ENCODE measurements at places on chromosomes 3 and 15.

- DNase-seq: no peak
- H3K4me3 ChIP-seq: no peak overlapping the region
- H3K27me3 ChIP-seq: no peaks in the 10 kb centered on the region
Observed at GRCh38 chr15:76935620-76936019, 4.1 kb downstream of the RCN2 start.

GRCh38 chr15:73078722-73079121 is 26.5 kb downstream of the NEO1 start:
- peaks cover 46% of the 10 kb centered on the region for H3K4me1 ChIP-seq
- DNase-seq: no peak
- H3K4me3 ChIP-seq: no peak overlapping the region
- H3K27me3 ChIP-seq: no peaks in the 10 kb centered on the region

GRCh38 chr15:84570164-84570735 is 30.6 kb upstream of the ZSCAN2 start:
- peaks cover 9% of the 10 kb centered on the region for H3K4me1 ChIP-seq
- peaks cover 4% of the 10 kb centered on the region for H3K36me3 ChIP-seq
- H3K27ac ChIP-seq: no peak overlapping the region
- peak overlapping the region; percentile 93 for H3K4me3 ChIP-seq

DNA sequence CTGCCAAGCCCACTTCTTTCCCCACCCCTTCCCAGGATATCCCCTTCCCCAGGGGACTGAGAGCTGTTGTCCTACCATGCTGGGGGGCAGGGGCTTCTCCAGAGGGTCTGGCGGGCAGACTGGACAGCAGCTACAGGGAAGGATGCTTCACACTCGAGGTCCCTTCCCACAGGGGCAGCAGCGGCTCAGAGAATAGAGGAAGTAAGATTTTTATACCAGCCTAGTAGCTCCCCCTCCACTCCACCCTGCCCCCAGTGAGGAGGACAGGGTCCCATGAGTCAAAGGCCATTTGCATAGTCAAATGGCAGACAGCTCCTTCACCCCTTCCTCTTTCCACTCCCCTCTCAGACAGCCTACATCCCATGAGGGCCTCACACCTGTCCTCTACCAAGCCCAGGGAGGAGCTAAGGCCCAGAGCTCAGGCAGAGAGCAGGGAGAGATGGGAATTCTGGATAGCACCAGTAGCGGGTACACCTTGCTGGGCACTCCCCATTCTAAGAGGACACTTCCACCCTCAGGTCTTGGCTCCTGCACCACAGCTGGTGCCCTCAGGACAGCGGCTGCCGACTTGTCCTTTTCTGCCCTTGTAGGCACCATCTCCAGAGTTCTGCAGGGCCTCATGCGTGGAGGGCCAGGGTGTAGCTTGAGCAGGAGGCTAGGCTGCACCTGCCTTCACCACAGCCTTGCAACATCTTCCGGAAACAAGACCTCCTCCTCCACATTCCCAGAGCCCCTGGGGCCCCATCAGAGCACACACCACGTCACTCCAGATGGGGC is at the start of gene TLR9:
Gene TLR9 (minus strand): TSS at position 194 of the 777 bp plus-strand sequence. CDS start 116 bp downstream, at position 78.
- H3K4me1 ChIP-seq: no peaks in the 10 kb centered on the region
- peaks cover 18% of the 10 kb centered on the region for H3K36me3 ChIP-seq
- peak within 1 kb of the TSS; percentile 37 for H3K27ac ChIP-seq
- no peak for DNase-seq

GRCh38 chr3:194283221-194284006 is 67.7 kb downstream of the CPN2 start:
- no peaks in the 10 kb centered on the region for H3K4me1 ChIP-seq
- no peak overlapping the region for H3K4me3 ChIP-seq
- no peak for DNase-seq

DNA sequence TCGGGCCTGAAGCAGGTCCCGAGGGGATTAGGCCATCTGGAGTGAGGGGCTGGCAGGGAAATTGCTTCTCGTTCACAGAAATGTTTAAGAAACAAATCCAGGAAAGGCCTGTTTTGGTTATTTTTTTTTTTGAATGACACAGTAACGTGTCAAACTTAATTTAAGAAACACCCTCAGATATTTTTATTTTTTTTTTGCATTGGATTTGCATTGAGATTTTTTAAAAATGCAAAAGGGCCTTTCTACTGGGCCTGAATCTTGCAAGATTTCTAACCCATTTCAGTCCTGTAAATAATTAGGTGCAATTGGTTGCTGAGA is 25.0 kb upstream of the KLF13 start:
- H3K4me1 ChIP-seq: no peaks in the 10 kb centered on the region
- no peak for DNase-seq
- H3K36me3 ChIP-seq: no peaks in the 10 kb centered on the region
- no peak overlapping the region for H3K4me3 ChIP-seq
- peaks cover 8% of the 10 kb centered on the region for H3K27me3 ChIP-seq

- H3K27ac ChIP-seq: peak overlapping the region; percentile 99
- peaks cover 15% of the 10 kb centered on the region for H3K27me3 ChIP-seq
- peaks cover 36% of the 10 kb centered on the region for H3K36me3 ChIP-seq
- DNase-seq: no peak
- peak overlapping the region; percentile 97 for H3K4me3 ChIP-seq
Observed at GRCh38 chr15:92882697-92883162, 17.4 kb upstream of the CHD2 start.

- no peak for DNase-seq
- no peak overlapping the region for H3K4me3 ChIP-seq
- no peaks in the 10 kb centered on the region for H3K4me1 ChIP-seq
- no peaks in the 10 kb centered on the region for H3K27me3 ChIP-seq
Observed at GRCh38 chr3:155581579-155581978, 163.3 kb downstream of the PLCH1 start.

- H3K27me3 ChIP-seq: no peaks in the 10 kb centered on the region
- H3K4me3 ChIP-seq: no peak overlapping the region
- no peak overlapping the region for H3K27ac ChIP-seq
- H3K4me1 ChIP-seq: peaks cover 19% of the 10 kb centered on the region
Observed at GRCh38 chr3:105747060-105747541, 121.7 kb downstream of the CBLB start.

DNA sequence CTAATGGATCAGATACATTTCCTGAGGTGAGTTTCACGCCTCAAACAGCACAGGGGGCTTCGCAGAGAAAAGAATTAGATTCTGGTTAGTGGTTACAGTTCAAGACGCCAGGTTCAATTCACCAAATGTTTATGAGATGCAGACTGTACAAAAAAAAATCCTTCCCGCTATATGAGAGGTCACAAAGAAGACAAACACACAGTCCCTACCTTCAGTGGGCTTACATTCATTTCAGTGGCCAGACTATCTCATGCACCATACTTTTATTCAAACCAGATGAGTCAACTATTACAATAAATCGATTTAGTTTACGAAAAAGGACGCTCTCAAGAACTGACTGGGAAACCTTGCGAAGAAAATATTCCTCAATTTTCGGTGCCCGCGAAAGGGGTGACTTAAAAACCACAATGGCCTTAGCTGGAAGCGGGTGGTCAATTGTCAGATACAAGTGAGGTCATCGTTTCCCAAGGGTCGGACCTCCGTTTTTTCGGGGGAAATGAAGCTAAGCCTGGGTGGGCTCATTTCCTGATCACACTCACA is 695 bp downstream of the METTL6 start:
- peaks cover 23% of the 10 kb centered on the region for H3K4me1 ChIP-seq
- peaks cover 5% of the 10 kb centered on the region for H3K27me3 ChIP-seq
- DNase-seq: no peak
- peak overlapping the region; percentile 98 for H3K27ac ChIP-seq
- peak overlapping the region; percentile 100 for H3K4me3 ChIP-seq

- no peak overlapping the region for H3K4me3 ChIP-seq
- no peak overlapping the region for H3K27ac ChIP-seq
- DNase-seq: no peak
Observed at GRCh38 chr3:89402051-89402450, 294.6 kb downstream of the EPHA3 start.

DNA sequence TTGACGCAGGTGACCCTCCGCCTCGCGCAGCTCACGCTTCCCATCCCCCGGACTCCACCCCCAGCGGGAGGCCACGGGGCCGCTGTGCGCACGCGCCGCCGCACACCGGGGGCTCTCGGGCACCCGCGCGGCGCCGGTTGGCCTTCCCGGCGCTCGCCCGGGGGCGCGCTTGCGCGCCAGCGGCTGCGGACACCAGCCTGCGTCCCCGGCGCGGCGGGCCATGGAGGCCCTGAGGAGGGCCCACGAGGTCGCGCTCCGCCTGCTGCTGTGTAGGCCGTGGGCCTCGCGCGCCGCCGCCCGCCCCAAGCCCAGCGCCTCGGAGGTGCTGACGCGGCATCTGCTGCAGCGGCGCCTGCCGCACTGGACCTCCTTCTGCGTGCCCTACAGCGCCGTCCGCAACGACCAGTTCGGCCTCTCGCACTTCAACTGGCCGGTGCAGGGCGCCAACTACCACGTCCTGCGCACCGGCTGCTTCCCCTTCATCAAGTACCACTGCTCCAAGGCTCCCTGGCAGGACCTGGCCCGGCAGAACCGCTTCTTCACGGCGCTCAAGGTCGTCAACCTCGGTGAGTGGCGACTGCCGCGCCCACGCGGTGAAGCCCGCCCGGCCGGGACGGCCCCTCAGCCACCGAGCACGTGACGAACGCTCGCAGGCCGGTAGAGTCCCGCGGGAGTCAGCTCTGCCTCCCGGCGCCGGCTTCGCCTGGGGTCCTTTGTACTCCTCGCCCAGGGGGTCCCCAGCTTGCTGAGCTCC is at the start of gene C15orf61:
Gene C15orf61 (plus strand): TSS at position 103 of the 754 bp plus-strand sequence. CDS start 118 bp downstream, at position 221.
- peak within 1 kb of the TSS; percentile 91 for H3K4me3 ChIP-seq
- peak; percentile 77 for DNase-seq
- H3K36me3 ChIP-seq: no peaks in the 10 kb centered on the region
- no peaks in the 10 kb centered on the region for H3K27me3 ChIP-seq
- H3K27ac ChIP-seq: peak within 1 kb of the TSS; percentile 32
- H3K4me1 ChIP-seq: peaks cover 13% of the 10 kb centered on the region

DNA sequence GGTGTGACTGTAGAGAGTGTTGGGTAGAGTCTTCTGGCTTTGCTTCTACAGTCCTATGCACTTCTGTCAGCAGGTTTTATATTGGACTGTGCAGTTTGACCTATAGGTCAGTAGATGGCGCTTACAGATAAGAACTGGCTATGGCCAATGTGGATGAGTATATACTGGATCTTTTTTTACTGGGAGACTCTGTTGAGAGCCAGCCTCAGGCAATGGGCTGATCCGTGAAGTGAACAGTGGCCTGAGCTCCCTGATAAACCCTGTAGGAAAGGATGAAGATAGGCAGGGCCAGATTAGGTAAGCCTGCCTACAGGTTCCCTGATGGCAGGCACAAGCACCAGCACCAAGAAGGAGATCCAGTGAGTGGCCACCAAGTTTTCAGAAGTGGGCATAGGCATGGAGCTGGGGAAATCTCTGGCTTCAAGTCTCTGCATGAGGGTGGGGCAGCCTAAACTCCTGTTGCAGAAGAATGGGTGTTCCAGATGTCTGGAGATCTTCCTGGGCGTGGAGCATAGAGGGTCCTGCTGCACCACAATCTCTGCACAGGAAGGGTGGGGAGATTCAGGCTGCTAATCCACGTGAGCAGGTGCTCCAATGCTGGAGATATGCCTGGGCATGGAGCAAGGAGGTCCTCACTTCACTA is 326.0 kb upstream of the SGO1 start:
- no peak overlapping the region for H3K4me3 ChIP-seq
- H3K4me1 ChIP-seq: no peaks in the 10 kb centered on the region
- no peak overlapping the region for H3K27ac ChIP-seq
- no peaks in the 10 kb centered on the region for H3K27me3 ChIP-seq
- no peaks in the 10 kb centered on the region for H3K36me3 ChIP-seq

- no peak overlapping the region for H3K4me3 ChIP-seq
- peaks cover 1% of the 10 kb centered on the region for H3K27me3 ChIP-seq
- no peak overlapping the region for H3K27ac ChIP-seq
- peaks cover 9% of the 10 kb centered on the region for H3K4me1 ChIP-seq
Observed at GRCh38 chr15:70319466-70319865, 221.7 kb upstream of the TLE3 start.

- peaks cover 13% of the 10 kb centered on the region for H3K4me1 ChIP-seq
- H3K27ac ChIP-seq: no peak overlapping the region
- no peak overlapping the region for H3K4me3 ChIP-seq
- no peak for DNase-seq
- peaks cover 2% of the 10 kb centered on the region for H3K27me3 ChIP-seq
Observed at GRCh38 chr15:34182942-34183341, 27.0 kb downstream of the KATNBL1 start.

- H3K36me3 ChIP-seq: no peaks in the 10 kb centered on the region
- H3K27me3 ChIP-seq: no peaks in the 10 kb centered on the region
- DNase-seq: peak; percentile 4
- no peak overlapping the region for H3K27ac ChIP-seq
- no peak overlapping the region for H3K4me3 ChIP-seq
Observed at GRCh38 chr3:150286390-150287147, 121.5 kb upstream of the TSC22D2 start.

GRCh38 chr15:51801391-51801835 is 28.0 kb upstream of the TMOD3 start:
- H3K4me3 ChIP-seq: no peak overlapping the region
- no peak overlapping the region for H3K27ac ChIP-seq
- peak; percentile 40 for DNase-seq
- H3K4me1 ChIP-seq: peaks cover 4% of the 10 kb centered on the region
- peaks cover 3% of the 10 kb centered on the region for H3K27me3 ChIP-seq
- H3K36me3 ChIP-seq: peaks cover 33% of the 10 kb centered on the region

DNA sequence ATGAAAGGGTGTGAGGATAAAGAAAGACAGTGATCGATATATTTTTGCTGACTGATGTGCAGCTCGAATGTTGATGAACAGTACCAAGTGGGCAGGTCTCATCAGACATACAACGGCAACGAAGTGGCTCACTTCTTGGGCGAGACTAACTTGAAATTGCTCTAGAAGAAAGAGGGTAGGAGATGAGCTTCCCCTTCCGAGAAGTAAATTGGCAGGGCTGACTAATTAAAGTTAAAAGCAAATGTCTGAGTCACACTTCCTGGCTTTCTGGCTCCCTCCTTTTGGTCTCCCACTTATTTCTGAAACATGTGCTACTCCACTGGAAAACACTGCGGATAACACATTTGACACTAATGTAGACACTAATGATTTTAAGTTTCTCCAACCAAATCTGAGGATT is 228.3 kb downstream of the ABHD5 start:
- peaks cover 6% of the 10 kb centered on the region for H3K27me3 ChIP-seq
- H3K27ac ChIP-seq: no peak overlapping the region
- DNase-seq: no peak
- peaks cover under 1% of the 10 kb centered on the region for H3K4me1 ChIP-seq
- H3K36me3 ChIP-seq: no peaks in the 10 kb centered on the region

- H3K4me3 ChIP-seq: no peak overlapping the region
- H3K36me3 ChIP-seq: no peaks in the 10 kb centered on the region
- DNase-seq: no peak
- H3K27me3 ChIP-seq: peaks cover 2% of the 10 kb centered on the region
- peaks cover 2% of the 10 kb centered on the region for H3K4me1 ChIP-seq
- no peak overlapping the region for H3K27ac ChIP-seq
Observed at GRCh38 chr3:39327053-39327745, 2.3 kb upstream of the CCR8 start.

GRCh38 chr15:61613138-61613537 is 384.0 kb upstream of the RORA start:
- no peak overlapping the region for H3K4me3 ChIP-seq
- no peaks in the 10 kb centered on the region for H3K36me3 ChIP-seq
- no peak overlapping the region for H3K27ac ChIP-seq

DNA sequence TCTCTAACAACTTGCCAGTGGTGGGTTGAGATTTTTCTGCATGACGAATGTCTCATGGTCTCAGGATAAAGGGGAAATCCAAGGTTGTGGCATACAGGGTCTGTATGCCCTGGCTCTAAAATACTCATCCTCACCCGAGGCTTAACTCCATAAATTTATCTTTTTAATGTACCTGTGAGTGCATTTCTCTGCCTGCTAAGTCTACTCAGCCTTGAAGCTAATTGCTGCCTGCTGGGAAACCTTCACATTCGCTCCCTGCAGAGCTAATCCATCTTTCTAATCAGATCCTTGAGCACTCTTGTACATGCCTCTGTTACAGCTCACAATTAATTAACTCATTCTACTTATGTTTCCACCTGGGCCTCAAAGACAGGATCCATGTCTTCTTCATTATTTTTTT is 93.8 kb downstream of the CMSS1 start:
- no peak for DNase-seq
- H3K4me3 ChIP-seq: no peak overlapping the region
- no peaks in the 10 kb centered on the region for H3K4me1 ChIP-seq
- no peaks in the 10 kb centered on the region for H3K36me3 ChIP-seq
- no peaks in the 10 kb centered on the region for H3K27me3 ChIP-seq

Data from endothelial cell (in vitro differentiated cells).